Stimulated activated naive CD4-positive, alpha-beta T cell treated with Interleukin-2 at 50 U/mL for 16 hours (primary cell): ENCODE measurements at places on chromosomes 16 and 17.
A peak's percentile ranks its signal among the peaks of the same experiment; 100 is the strongest.

- DNase-seq, result peak; percentile 8
Measured at GRCh38 chr17:48478224-48479013, 48.4 kb upstream of the SKAP1 start.

DNA sequence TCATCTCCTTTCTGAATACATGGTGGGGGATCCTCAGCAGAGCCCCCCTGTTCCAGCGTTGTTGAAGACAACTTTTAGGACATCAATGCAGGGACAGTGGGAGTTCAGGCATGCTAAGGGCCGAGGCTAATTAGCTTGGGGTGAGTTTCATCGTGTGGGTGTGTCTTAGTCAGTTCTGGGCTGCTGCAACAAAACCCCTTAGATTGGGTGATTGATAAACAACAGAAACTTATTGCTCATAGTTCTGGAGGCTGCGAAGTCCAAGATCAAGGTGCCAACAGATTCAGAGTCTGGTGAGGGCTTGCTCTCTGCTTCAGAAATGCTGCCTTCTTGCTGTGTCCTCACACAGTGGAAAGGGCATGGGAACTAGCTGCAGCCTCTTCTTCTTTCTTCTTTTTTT is 214.0 kb downstream of the NTN1 start:
- DNase-seq, result no peak

- no peak for DNase-seq
Measured at GRCh38 chr17:81508639-81509206, 3.9 kb downstream of the ACTG1 start.

GRCh38 chr16:78869492-78869891 is 731.0 kb downstream of the MAF start:
- DNase-seq, result peak; percentile 23

DNA sequence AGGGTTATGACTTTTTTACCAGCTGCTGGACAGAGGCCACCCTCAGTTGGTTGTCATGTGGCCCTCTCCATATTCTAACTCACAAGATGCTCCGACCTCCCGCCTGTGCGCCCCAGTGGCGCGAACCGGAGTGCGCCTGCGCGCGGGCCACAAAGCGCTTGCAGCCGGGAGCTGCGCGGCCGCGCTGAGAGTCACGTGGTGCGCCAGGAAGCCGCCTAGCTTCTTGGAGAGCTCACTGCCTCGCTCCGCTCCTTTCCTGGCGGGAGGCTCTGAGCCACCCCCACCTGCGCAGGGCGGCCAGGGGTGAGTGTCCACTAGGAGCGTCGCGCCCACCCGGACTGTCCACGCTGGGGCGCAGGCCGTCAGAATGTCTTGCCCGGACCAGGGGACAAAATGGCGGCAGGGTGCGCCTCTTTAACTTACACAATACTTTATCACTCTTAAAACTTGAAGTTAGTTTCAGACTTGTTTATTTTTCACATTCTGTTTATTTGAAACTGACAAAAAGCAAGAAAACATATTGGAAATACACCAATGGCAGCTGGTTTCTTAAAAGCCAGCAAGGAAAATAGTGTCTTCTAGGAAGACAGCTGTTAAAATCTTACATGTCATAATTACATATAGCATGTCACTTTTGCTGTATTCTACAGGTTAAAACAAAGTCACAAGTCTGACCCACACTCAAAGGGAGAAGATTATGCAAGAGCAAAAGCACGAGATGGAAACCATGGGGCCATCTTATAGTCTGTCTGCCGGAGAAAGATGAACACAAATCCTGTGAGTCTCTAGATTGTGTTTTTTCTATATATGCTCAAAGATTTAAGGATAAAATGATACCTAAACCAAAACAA is 357.9 kb downstream of the CNTNAP4 start:
- no peak for DNase-seq

DNA sequence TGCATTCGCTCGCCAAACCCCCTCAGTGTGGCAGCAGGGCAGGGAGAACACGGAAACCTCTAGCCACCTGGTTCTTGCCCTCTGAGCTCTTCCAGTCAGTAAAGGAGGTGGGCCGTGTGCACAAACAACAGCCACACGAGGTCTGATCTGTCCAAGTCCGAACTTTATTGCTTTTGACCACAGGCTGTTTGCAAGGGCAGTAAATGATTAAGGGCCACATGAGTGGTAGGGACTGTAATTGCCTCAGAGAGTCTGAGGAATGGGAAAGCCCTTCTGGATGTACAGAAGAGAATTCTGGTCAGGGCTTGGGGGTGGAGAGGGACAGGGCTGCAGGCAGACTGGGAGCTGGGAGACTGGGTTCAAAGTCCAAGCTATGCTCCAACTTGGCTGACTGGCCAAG is 75.7 kb upstream of the LHX1 start:
- DNase-seq, result no peak

- DNase-seq, result no peak
Measured at GRCh38 chr17:1729966-1730325, 5.4 kb downstream of the WDR81 start.

GRCh38 chr16:47565454-47565853 is 104.3 kb downstream of the PHKB start:
- no peak for DNase-seq

DNA sequence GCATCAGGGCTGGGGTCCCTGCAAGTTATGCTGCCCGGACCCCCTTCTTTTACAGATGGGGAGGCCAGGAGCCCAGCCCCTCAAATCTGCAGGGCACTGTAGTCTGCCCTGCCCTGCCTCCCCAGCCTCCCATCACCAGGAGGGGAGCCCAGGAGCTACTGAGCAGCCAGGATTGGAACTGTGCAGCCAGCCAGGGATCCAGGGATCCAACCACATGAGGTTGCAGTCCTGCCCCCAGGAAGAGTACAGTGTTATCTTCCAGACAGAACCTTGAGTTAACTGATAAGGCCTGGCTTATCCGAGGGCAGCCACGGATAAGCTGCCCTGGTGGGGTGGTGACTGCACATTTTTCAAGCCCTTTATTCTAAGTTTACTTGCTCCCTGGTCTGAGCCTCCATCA is 11.4 kb upstream of the NDRG4 start:
- DNase-seq, result no peak

DNA sequence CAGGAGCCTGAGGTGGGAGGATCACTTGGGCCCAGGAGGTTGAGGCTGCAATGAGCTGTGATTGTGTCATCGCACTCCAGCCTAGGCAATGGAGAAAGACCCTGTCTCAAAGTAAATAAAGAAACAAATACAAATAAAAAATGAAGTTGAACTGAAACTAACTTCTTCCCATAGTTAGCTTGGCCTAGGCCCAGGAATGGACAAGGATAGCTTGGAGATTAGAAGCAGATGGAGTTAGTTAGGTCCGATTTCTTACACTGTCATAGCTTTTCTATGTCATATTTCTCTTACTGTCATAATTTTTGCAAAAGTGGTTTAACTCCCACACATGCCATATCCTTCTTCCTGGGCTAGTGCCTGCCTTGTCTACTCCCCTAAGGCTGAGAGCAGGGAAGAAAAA is 154.7 kb upstream of the CACNG3 start:
- no peak for DNase-seq

GRCh38 chr17:32006957-32007462 is at the start of gene LRRC37B:
TSS of gene LRRC37B (plus strand) at chr17:32007383. CDS start at chr17:32021393, 14,010 bp downstream.
- DNase-seq, result peak; percentile 87

DNA sequence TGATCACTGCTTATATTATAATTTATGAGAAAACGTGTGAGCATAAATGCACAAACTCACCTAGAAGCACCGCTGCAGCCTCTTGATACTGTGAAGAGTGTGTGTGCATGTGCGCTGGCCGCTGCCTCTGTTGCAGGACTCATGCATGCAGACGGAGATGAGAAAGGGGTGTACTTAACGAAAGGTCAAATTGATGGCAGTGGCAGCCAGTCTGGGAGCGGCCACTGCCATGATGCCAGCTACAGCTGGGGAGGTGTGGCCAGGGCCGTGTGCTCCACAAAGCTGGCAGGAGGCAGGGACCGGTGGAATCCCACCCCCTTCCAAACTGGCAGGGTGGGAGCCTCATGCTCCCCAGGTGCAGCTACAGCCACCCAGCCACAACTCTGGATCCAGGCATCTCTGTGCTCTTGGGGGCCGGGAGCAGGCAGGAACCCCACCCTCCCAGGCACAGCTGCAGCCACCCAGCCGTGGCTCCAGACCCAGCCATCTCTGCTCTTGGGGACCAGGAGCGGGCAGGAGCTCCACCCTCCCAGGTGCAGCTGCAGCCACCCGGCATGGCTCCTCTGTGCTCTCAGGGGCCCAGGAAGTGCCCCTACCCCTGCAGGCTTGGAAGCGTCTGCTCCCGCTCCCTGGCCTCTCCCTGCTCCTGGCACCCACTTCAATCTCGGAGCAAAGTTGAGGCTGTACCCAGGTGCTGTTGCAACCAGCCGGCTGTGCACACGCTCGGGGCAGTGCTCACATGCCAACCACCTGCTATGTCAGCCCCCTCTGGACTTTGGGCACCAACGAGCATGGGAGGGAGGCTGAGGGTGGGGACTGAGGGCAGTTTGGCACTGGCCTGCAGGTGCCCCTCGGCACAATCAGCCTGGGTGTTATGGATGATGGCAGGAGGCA is 77.5 kb upstream of the CHMP6 start:
- no peak for DNase-seq

DNA sequence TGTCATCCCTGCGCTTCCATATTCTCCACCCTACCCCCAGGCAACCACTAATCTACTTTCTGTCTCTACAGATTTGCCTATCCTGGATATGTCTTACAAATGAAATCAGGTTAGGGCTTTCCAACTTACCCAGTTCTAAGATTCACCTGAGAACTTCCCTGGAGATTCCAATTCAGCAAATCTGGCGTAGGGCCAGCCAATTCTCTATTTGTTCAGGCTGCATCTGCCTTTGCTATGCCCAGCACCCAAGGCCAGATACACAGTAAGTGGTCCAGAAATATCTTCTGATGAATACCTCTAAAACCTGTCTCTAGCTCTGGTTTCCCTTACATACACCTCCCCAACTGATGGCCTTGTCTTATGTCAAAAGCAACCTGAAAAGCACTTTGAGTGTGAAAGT is 10.4 kb upstream of the CTCF start:
- DNase-seq, result no peak

DNA sequence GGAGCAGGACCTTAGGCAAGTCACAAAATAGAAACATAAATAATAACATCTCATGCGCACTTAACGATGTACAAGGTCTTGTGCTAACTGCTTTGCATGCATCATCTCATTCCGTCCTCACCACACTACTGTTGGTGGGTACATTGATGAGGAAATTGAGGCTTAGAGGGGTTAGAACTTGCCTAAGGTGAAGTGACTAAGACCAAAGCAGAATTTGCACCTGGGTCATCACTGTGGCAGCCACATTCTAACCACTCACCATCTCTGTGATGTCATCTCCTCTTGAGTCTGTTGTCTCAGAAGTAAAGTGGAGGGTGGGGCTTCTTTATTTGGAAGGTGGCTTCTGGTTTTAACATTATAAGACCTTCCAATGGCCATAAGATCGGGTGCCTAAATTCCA is 20.4 kb upstream of the TRIM25 start:
- DNase-seq, result no peak

DNA sequence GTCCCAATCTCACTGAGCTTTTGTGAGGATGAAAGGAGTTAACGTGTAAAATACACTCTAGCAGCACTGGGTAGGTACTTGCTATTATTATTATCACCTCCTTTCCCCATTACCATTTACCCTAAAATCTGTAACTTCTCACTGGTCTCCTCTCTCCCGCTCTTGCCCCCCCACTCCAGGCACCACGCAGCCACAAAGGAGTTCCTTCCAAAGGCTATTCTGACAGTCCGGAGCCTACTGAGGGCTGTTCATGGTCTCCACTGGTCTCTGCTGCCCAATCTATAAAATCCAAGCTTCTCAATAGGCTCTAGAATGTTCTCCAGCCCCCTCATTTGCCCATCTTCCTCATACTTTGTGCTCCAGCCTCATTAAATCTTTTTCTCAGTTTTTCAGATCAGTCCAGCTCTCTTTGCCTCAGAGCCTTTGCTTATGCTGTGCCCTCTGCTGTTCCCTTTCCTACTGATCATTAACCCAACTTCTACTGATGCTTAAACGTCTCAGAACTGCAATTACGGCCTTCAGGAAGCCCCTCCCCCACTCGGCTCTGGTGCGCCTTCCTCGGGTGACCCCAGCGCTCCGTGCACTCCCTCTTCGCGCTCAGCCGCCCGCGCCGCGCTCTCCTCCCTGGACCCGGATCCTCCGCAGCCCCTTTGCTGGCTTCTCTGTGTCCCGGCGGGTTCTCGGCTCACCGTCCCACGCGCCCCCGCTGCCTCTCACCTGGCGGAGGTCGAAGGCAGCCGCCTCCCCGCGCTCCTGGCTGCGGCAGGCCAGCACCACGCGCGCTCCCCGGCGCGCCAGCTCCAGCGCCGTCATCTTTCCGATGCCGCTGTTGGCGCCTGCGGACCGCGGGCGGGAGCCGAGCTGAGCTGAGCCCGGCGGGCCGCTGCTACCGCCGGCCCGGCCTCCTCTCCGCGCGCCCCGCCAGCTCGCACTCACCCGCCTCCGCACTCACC is 737 bp downstream of the DHRS13 start:
- DNase-seq, result peak; percentile 64

- DNase-seq, result no peak
Measured at GRCh38 chr16:75630052-75630451, 7.0 kb upstream of the ADAT1 start.

DNA sequence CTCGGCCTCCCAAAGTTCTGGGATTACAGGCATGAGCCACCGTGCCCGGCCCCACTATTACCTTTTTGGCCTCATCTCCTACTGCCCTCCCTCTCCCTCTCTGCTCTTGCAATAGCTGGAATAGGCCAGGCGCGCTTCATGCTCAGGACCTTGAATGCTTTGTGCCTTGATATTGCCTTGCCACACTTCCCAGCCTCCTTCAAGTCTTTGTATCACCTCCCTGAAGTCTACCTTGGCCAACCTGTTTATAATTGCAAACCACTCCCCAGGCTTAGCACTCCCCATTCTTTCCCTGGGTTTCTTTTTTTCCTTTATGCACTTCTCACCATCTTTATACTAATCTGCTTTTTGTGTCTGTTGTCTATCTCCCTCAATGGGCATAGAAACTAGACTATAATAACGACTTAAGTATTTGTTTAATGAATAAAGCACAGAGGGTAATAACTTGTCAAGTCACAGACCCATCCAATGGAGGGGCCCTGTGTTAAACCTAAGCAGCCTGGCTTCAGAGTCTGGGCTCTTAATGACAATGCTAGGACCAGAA is 6.6 kb downstream of the OGFOD1 start:
- no peak for DNase-seq

DNA sequence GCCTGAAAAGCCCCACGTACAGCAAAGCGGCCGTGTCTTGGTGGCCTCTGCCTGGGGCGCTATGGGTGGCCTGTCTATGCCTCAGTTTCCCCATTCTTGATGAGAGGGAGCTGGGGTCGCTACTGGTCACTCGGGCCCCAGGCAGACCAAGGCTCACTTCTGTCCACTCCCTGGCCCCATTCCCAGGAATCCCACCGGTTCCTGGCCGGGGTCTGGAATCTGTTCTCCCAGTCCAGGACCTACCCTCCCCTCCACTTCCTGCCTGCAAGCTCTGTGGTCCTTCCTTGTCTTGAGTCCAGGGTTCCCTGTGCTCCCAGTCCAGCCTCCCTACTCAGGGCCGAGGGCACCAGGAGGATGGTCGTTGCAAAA is 24.5 kb downstream of the METRNL start:
- no peak for DNase-seq
